ENCODE measurements at places on chromosomes 6 and 20.

- DNase-seq: no peak
These were observed 19.1 kb upstream of the SIRPG start for GRCh38 chr20:1676650-1677049.

DNA sequence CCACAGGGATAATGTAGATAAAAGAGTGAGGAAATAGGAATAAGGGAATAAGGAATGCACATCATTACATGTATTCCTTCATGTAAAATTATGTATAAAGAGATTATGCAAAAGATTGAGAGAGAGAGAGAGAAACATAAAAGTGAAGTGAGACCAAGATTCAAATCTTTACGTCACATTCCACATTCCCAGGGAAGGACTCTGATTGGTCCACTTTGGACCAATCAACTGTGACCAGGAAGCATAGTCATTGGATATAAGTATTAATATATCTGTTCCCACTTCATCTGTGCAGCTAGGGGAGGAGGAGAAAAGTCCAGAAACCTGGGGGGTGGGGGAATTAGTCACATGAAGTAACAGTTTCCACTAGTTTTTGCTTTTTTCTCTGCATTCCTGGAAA is 66.4 kb downstream of the SLC2A10 start:
- no peak for DNase-seq

DNA sequence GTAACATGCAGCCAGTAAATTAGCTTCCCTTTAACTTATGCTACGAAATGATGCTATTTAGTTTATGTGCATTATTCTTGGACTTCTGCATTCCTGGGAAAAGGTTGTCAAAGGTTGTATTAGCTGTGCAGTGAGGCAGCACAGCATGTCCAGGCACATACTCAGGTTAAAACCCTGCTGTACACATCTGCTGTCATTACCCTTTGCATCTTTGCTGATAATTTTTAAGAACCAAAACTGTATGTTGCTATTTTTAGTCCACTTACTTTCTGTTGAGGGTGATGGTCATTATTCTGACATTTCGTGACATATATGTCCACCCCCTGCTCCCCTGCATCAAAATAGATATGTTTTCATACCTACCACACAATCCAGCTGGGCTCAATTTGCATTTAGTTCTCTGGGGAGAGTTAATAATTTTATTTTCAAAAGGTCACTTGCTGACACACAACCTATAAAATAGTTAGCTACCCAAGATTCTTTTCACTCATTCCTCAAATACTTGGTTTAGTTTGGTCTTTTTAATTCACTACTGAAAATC is 142.5 kb upstream of the SPACA1 start:
- no peak for DNase-seq

DNA sequence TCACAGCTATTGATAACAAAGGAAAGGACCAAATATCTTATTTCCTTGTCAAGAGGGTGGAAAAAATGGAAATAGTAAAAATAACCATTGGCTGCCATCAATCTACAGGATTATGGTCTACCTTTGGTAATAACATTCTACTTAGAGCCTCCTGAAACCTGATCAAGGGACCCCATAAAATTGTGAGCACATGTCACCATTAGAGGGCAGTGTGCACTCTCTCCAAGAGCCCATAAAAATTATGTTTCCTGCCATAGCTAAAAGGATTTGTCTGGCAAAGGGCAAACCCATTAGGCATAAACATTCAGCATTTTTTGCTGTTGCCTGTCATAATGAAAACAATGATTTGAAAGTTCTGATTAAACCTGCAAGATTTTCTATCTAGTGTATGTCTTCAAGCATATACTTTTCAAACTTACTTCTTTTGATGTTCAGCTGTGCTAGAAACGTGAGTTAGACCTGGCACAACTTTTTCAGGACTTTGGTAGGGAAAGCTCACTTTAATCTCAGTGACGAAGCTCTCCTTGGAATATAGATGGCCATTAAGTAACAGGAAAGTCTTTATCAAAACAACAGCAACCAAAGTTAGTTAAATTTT is 120.7 kb upstream of the ZFP64 start:
- DNase-seq: peak; percentile 78

GRCh38 chr6:134447883-134448387 is 130.0 kb upstream of the SGK1 start:
- no peak for DNase-seq
